RCC 7860 (cell line): ENCODE measurements at places on chromosomes 2 and 18.

DNA sequence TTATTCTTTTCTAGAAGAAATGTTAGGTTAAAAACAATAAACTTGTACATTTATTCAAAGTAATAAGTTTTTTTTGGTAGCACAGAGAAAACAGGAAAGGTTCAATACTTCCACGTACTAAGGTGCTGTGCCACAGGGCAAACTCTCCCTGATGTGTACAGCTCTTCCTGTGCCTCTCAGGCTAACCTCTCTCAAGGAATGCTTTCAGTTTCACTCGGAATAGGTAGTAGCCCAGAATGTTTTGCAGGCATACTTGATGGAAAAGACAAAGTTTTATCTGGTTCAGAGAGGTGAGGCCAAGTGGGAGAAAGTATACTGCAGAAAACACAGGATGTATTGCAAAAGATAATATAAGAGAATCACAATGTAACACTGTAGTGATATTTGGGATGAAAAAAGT is 171.0 kb upstream of the ZFP36L2 start:
- no peak for DNase-seq

DNA sequence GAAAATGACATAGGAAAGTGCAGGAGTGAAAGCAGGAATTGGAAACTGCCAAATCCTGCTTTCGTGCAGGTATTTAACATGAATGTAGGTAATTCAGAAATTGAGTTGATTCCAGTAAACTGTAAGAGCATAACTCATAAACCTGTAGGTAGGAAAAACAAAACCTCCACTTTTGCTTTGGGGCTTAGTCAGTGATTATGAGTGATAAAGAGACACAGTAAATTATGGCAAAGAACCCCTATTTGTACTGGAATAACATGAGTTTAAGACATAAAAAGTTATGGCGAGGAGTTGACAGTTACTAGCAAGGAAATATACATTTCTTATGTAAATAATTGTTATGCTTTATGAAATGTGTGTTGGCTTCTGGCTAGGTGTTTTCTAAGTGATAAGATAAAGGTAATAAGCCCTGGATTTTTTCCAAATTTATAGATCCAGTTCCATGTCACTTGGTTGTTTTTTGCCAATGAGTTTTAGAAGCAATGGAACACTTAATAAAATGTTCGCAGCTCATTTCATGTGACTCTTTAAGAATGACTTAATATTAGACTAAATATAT is 17.3 kb downstream of the MAP3K20 start:
- no peak for DNase-seq

GRCh38 chr2:16816522-16816921 is 150.9 kb upstream of the CYRIA start:
- no peak for DNase-seq

DNA sequence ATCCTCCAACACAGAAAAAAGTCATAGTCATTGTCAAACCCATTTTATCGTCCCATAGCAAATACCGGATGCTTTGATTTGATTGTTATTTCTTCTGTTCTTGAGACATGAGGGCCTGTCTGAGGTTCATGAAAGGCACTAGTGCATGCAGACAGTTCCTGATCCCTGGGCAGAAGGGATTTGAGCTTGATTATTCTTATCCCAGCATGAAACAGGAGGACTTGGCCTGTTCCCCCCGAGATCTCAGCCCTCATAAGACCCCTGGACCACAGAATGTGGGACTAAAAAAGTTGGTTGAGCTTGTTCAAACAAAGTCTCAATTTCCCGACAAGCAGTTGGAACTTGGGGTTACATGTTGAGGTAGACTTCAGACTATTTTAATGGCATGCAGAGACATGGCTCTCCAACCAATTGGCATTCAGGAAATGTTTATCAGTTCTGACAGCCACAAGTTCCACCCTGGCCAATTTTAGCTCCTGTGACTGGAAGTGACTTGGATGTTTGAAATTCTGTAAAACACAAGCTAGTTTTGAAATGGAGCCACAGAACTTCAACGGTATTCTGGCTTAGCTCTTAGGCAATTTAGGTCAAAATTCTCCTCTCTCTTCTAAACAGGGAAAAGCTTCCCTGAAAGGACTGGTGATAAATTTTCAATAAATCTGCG is 366.9 kb upstream of the SLC14A2 start:
- no peak for DNase-seq

GRCh38 chr2:229665158-229665557 is 49.2 kb downstream of the DNER start:
- no peak for DNase-seq

- no peak for DNase-seq
Measured at GRCh38 chr18:34576622-34577021, 133.5 kb upstream of the DTNA start.

- DNase-seq: peak; percentile 52
Measured at GRCh38 chr18:74796841-74797576, 199.3 kb downstream of the ZNF407 start.

DNA sequence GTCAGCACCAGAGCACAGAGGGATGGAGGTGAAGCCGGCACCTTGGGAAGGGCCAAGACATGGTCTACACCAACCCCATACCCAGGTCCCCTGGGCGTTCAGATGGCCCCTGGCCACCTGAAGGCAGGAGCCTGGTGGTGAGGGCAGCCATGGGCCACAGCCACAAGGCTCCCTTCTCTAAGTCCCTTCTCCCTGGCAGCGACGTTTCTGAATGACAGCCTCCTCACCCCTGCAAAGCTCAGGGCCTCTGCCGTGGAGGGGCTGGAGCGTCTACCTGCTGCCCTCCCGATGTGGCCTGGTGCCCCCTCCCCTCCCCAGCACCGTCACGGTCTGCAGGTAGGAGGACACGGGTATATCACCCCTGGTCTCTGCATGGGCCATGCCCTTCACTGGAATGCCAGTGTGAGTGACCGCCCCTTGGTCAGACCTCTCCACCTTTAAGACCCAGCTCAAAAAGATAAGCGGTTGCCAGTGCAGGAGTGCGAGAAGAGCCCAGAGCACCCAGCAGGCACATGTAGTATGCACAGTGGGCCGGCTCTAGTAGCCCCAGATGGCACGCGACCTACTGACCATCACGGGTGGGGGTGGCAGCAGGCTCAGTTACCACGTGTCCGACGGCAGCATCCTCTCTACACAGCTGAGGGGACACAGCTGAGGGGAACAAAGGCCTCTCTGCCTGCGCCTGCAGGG is 46.6 kb downstream of the HS6ST1 start:
- DNase-seq: no peak

DNA sequence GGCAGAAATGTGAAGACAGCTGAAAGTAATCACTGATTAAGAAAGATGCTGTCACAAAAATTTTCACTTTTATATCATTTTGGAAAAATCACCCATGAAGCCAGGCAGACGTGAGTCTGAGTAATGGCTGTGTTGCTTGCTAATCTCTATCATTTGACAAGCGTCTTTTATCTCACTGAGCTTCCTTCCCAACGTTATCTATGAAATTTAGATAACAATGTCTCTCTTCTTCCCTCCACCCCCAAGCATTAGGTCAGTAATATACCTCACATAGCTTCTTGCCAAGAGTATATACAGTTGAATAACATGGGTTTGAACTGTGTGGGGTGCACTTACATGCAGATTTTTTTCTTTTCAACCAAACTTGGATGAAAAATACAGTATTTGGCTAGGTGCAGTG is 388.6 kb upstream of the NRXN1 start:
- DNase-seq: no peak

GRCh38 chr18:49656073-49656692 is 94.3 kb downstream of the LIPG start:
- DNase-seq: peak; percentile 97

DNA sequence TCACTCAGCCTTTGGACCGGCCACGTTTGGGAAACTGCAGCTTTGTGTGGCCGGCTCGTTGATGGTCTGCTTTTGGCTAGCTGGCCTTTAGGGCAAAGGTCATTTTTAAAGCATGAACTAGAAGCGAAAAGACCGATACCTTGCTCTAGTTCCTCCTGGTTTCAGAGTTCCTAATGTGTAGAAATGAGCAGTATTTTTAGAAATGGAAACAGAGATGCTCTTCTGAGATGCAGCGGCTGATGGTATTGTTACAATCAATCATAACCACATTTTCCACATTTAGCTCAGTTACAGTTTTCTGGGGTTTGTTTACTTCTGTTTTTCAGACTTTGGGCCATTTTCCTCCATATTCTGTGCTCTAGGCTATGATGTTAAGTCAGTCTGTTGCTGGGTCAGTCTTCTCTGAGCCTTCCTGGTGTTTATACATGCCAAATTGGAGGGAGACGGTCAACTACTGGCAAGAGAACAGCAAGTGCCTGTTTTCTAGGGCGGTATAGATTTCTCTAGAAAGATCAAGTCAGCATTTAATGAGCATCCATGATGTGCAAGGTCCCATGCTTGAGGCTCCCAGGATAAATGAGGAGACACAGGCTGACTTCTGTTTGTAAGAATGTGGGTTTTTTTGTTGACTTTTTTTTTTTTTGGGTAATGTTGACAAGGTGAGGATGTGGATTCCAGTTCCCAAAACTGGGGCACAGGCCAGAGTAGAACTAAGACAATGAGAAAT is 28.0 kb downstream of the RNF144A start:
- no peak for DNase-seq

DNA sequence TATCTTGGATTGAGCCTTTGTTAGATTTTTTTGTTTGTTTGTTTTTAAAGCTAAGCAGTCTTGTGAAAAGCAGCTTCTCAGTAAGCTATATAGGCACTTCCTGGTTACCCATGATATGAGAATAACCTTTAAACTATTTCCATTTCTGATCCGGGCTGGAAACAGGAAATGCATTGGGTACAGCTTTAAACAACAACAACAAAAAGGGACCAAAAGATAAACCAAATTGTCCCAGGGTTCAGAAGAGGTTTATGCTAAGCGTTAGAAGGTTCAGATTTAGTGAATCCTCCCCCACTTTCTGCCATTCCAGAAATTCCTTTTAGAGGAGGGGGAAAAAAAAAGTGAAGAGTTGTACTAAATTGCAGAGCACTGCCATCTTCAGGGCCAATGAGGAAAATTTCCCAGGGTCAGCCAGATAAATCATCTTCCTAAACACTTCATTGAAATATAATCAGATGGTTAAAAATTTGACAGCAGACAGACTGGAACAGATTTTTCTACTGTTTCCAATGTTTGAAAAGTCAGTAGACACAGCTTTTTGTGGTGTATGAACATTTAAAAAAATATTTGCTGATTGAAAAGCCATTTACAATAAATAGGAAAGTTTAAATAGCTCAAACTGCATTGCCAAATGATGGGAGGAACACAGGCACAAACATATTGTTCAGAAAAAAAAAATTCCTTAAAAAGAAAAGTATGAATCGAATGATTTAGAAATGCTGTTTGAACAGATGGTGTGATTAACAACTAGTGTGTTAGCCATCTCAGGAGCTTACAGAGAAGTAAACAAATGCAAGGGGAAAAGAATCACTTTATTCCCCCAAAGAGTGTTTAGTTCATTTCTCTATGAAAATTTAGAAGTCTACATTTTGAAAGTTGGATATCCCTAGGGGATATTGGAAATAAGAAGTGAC is 189.9 kb upstream of the TANK start:
- peak; percentile 66 for DNase-seq

DNA sequence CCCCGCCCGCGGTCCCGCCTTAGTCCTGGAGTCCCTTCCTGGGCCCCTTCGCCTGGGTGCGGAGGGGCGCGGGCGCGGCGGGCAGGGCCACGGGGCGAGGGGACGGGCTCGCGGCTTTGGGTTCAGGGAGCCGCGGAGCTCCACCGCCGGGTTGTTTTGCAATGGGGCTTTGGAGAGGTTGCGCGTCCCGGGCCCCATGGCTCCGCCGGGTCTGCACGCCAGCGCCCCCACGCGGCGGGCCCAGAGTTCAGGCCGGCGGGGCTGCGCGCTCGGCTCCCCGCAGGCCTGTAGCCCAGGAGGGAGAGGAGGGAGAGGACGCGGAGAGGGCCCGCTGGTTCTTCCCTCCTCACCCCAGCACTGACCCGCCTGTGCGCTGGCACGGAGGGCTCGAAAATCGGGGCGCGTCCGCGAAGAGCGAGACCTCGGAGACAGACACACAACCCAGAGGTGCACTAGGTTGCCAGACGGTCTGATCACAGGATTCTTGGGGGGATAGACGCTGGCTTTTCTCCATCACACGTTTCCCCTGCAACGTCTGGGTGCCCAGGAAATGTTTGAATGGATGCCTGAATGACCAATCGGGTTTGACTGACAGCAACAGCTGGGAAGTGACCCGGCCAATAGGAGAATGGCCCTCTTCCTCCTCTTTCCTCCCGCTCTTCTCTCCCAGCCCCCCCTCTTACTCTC is 4.9 kb upstream of the SIX2 start:
- DNase-seq: no peak

DNA sequence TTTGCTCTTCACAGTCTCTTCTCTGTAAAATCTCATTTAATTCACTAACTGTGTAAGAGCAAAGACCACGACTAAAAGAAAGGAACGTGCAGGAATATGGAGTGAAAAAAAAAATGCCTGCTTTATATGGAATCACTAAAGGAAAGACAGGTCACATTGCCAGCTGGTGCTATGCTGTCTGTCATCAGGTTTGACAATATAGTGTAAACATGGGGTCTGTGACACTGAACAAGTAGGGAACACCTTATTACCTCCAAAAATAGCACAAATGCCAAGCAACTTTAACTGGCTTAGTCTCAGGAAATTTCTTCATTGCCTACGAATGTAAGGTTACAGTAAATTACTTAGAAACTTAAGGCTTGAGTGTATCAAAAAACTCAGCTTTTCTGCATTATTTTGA is 364.5 kb upstream of the LINC00305 start:
- DNase-seq: no peak
